ENCODE measurements at places on chromosomes 7 and 10.
A peak's percentile ranks its signal among the peaks of the same experiment; 100 is the strongest.

- no peaks in the 10 kb centered on the region for H3K36me3 ChIP-seq
- no peak overlapping the region for H3K27ac ChIP-seq
- H3K27me3 ChIP-seq: no peaks in the 10 kb centered on the region
- DNase-seq: peak; percentile 74
- H3K4me1 ChIP-seq: peaks cover 11% of the 10 kb centered on the region
- H3K4me3 ChIP-seq: no peak overlapping the region
These were observed 517.5 kb upstream of the GALNT17 start for GRCh38 chr7:70614237-70615045.

GRCh38 chr7:37081436-37081835 lies 357.1 kb upstream of the AOAH start:
- DNase-seq: peak; percentile 8
- H3K4me3 ChIP-seq: no peak overlapping the region
- no peak overlapping the region for H3K27ac ChIP-seq

DNA sequence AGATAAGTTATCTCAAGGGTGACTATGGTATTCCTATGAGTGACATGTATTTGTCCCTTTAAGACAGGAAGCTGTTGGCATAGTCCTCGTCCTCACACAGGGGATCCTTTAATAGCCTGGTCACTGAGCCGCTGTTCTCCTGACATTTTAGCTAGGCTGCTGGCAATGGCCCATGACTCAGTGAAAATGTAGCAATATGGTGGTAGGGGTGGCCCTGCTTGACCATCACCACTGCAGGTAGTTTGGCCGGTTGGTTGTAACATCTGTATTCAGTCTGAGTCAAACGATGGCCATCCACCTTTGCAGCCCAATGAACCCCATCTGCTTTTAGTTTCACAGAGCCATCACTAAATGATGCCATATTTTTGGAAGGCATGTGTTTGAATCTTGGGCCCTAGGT lies 110.1 kb upstream of the RAB18 start:
- H3K4me1 ChIP-seq: no peaks in the 10 kb centered on the region
- no peak overlapping the region for H3K27ac ChIP-seq

GRCh38 chr7:136665878-136666509 lies 202.5 kb upstream of the CHRM2 start:
- no peaks in the 10 kb centered on the region for H3K27me3 ChIP-seq
- no peaks in the 10 kb centered on the region for H3K36me3 ChIP-seq
- no peak overlapping the region for H3K27ac ChIP-seq
- H3K4me1 ChIP-seq: no peaks in the 10 kb centered on the region
- DNase-seq: no peak

DNA sequence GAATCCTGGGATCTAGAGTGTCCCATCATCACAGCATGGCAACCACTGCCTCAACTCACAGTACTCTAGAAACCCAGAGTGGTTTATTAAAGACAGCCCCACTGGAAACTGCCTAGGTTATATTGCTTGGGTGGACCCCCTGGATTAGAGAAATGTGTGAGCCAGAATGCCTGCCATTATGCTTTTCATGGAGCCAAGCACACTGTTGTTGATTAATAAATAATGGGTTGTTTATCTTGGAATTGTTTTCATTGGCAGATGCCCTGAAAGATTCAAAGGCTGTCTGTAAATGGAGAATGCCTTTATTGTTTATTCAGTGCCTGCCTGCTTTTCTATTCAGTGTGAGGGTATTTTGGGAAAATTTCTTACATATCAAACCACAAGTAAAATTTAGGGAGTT lies 52.1 kb downstream of the GNAI1 start:
- DNase-seq: no peak
- no peak overlapping the region for H3K4me3 ChIP-seq
- H3K27ac ChIP-seq: no peak overlapping the region
- H3K27me3 ChIP-seq: no peaks in the 10 kb centered on the region
- peaks cover 21% of the 10 kb centered on the region for H3K4me1 ChIP-seq

DNA sequence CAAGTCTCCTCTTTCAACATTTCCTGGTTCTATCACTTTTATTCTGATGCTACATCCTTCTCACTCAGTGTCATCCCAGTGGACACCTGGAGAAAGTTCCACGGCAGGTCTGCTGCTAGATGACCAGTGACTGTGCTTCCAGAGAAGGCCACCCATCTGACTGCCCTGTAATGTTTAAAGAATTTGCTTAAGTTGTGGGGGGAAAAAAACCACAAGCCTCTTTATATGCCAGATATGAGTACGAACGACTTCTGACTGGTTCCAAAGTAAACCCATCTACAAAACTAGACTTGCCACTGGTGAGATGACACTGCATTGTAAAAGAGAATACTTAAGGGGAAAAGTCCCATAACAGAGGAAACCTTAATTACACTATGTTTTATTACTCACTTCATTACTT lies 69.6 kb upstream of the VWC2 start:
- no peak for DNase-seq
- no peak overlapping the region for H3K27ac ChIP-seq
- H3K27me3 ChIP-seq: no peaks in the 10 kb centered on the region
- no peaks in the 10 kb centered on the region for H3K4me1 ChIP-seq
- no peaks in the 10 kb centered on the region for H3K36me3 ChIP-seq

DNA sequence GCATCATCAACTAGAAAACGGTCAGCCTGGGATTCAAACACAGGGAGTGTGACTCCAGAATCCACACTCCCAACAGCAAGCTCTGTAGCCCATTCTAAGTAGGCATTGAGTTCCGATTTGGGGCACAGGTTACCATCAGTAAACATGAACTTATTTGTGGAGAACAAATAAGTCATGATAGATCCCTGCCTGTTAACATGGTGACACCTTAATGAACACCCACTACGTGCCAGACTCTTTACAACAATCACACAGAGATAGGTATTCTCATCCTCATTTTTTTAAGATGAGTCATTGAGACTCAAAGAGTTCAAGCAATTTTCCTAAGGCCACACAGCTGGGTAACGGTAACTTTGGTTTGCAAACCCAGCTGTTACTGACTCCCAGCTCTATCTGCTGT lies 91.5 kb downstream of the LYZL2 start:
- no peak for DNase-seq
- H3K36me3 ChIP-seq: no peaks in the 10 kb centered on the region
- H3K4me1 ChIP-seq: no peaks in the 10 kb centered on the region
- no peak overlapping the region for H3K4me3 ChIP-seq
- no peak overlapping the region for H3K27ac ChIP-seq
- no peaks in the 10 kb centered on the region for H3K27me3 ChIP-seq

DNA sequence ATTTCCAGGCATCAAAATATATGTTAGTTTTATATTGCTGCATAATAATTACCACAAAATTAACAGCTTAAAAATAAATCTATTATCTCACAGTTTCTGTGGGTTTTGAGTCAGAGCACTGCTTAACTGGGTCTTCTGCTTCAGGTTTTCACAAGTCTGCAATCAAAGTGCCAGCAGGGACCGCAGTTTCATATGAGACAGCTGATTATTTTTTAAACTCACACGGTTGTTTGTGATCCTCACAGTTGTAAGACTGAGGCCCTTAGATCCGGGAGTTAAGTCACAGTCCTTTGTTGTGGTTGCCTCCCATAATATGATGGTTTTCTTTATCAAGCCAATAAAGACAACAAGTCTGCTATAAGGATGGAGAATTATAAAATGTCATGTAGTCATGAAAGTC lies 146.0 kb upstream of the ZWINT start:
- no peak for DNase-seq
- H3K4me3 ChIP-seq: no peak overlapping the region
- H3K27ac ChIP-seq: no peak overlapping the region
- no peaks in the 10 kb centered on the region for H3K4me1 ChIP-seq
- H3K27me3 ChIP-seq: no peaks in the 10 kb centered on the region

GRCh38 chr10:132107186-132107948 lies 41.6 kb downstream of the JAKMIP3 start:
- no peaks in the 10 kb centered on the region for H3K27me3 ChIP-seq
- DNase-seq: no peak
- no peak overlapping the region for H3K27ac ChIP-seq
- no peaks in the 10 kb centered on the region for H3K36me3 ChIP-seq

- H3K4me3 ChIP-seq: no peak overlapping the region
- H3K27ac ChIP-seq: no peak overlapping the region
- no peaks in the 10 kb centered on the region for H3K4me1 ChIP-seq
- no peak for DNase-seq
- peaks cover 7% of the 10 kb centered on the region for H3K36me3 ChIP-seq
These were observed 147.8 kb downstream of the ADCY1 start for GRCh38 chr7:45721686-45722598.

DNA sequence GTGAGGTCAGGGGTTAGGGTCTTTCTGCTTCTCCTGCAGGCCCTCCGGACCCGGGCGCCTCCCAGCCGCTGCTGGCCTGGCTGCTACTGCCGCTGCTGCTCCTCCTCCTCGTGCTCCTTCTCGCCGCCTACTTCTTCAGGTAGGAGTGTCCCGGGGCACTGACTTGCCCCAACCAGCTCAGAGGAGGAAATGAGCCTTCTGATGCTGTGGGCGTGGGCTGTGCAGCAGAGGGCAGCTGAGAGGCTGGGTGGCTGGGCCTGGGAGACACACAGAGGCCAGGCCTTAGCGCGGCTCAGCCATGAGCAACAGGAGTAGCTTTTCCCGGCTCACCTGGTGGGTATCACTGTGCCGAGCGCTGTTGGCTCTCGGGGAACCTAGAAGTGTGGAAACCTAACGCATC lies 78.9 kb downstream of the MKI67 start:
- H3K36me3 ChIP-seq: no peaks in the 10 kb centered on the region
- DNase-seq: no peak
- H3K4me1 ChIP-seq: no peaks in the 10 kb centered on the region
- H3K4me3 ChIP-seq: no peak overlapping the region

DNA sequence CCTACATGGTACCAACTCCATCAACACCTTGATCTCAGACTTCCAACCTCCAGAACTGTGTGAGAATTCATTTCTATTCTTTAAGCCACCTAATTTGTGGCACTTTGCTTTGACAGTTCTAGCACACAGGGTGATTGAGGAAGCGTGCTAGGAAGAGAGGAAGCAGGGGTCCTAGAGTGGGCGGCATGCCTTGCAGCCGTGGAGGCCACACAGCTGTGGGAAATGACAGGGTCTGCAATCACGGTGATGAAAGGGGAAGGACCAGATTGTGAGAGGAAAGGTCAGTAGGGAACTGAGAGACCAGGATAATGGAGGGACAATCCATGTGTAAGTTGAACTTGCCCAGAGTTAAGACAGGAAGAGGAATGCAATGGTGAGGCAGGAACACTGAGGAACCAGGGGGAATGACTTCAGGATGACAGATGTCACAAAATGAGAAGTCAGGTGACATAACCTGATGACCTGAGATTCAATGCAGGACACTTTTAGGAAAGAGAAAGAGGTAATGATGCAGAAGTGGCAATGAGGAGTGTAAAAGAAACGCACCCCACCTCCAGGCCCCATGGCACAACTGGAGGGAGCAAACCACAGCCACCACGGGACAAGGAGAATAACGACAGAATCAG lies 87.3 kb upstream of the PIK3CG start:
- no peaks in the 10 kb centered on the region for H3K36me3 ChIP-seq
- H3K4me3 ChIP-seq: no peak overlapping the region
- H3K4me1 ChIP-seq: no peaks in the 10 kb centered on the region
- no peak for DNase-seq

DNA sequence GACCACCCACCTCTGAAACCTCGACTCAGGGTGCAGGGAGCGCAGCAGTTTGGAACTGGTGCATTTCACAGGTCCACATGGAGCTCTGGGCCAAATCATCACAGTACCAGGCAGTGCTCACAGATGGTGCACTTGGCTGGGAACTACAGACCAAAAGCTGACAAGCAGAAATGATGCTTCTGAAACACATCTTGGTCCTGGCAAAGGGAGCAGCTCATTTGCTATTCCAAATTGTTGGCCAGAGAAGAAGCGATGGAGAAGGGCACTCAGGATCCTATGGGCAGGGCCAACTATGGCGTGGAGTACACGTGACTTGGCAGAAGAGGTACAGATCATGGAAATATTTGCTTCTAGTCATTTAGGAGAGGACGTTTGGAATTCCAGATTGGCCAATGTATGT lies 383.9 kb downstream of the CALN1 start:
- H3K27ac ChIP-seq: no peak overlapping the region
- H3K27me3 ChIP-seq: no peaks in the 10 kb centered on the region
- no peak for DNase-seq

DNA sequence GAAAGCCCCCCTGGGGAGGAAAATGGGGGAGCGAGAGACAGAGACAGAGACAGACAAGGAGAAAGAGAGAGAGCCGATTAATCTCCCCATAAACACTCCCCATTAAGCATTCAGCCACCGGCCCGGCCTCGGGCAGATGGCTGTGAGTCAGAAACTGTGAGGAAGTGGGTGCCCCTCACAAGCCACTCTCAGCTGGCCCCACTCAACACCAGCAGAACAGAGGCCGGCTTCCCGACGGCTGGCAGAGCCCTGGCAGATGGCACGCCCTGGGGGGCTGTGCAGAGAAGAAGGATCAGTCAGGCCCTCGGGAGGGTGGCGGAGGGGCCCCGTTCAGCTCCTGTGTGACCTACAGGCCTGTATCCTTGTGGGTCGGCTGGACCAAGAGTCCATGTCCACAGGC lies 41.2 kb downstream of the CAMK2B start:
- no peak for DNase-seq
- no peak overlapping the region for H3K4me3 ChIP-seq
- H3K4me1 ChIP-seq: no peaks in the 10 kb centered on the region
- no peaks in the 10 kb centered on the region for H3K36me3 ChIP-seq

DNA sequence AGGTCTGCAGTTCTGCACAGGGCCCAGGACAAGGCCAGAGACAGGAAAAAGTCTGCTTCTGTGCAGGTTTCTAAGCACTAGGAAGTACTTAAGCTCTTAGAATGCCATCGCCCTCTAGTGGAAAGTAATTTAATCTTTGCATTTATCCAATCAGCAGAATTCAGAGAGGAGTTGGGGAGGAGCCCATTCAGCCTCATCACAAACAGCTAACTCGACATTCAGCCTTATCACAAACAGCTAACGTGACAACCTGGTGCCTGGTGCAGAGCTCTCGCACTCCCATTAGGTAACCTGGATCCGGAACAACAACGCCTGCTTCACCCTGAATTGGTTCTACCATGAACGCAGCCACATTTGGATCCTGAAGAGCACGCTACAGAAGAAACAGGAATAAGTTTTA lies 15.2 kb downstream of the OAT start:
- no peaks in the 10 kb centered on the region for H3K27me3 ChIP-seq
- H3K27ac ChIP-seq: no peak overlapping the region
- DNase-seq: peak; percentile 88
- peaks cover 3% of the 10 kb centered on the region for H3K36me3 ChIP-seq
- H3K4me3 ChIP-seq: no peak overlapping the region
- H3K4me1 ChIP-seq: no peaks in the 10 kb centered on the region

DNA sequence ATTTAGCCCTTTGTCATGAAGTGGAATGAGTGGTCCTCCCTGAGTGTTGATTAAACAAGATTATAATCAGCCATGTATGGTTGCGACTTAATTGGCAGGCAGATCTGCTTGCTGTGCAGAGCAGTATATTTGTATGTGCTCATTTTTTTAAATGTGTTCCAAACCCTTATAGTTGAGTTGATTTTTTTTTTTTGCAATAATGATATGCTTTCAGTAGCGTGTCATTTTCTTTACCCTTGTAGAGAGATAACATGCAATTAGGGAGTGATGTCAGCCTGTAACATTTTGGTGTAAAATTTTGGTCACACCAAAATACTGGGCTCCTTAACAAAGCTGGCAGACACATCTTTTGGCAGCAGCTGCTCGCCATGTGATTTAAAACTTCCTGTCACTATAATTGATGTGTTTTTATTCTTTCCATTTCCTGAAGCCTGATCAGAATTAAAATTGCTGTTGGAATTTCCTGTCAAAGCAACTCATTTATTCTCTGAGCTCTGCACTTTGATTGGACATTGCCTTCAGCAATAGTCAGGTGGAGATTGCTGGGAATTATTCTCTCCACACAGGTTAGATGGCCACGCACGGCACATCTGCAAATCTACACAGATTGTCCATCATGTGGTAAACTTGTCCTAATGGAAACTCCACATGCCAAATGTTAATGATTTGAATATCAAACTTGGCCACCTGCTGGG lies 125.3 kb downstream of the DYNC1I1 start:
- no peaks in the 10 kb centered on the region for H3K36me3 ChIP-seq
- H3K27me3 ChIP-seq: no peaks in the 10 kb centered on the region
- DNase-seq: peak; percentile 97
- H3K4me1 ChIP-seq: peaks cover 41% of the 10 kb centered on the region

All from A673 (cell line).